ENCODE measurements at places on chromosomes 4 and X.

- no peak for DNase-seq
Observed at GRCh38 chrX:77493677-77494553, 46.7 kb downstream of the FGF16 start.

DNA sequence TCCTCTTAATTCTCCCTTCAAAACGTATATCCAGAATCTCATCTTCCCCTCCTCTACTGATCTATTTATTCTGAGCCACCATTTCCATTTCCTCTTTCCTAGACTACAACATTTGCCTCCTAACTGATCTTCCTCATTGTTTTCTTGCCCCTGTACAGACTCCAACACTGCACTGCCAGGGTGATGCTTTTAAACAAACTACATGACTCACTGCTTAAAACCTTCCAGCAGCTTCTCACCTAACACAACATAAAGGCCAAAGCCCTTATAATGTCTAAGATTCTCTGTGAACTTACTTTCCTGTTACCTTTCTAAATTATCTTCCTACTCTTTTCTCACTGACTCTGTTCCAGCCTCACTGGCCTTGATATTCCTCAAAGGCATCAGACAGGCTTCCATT lies 161.0 kb upstream of the HS3ST1 start:
- no peak for DNase-seq

DNA sequence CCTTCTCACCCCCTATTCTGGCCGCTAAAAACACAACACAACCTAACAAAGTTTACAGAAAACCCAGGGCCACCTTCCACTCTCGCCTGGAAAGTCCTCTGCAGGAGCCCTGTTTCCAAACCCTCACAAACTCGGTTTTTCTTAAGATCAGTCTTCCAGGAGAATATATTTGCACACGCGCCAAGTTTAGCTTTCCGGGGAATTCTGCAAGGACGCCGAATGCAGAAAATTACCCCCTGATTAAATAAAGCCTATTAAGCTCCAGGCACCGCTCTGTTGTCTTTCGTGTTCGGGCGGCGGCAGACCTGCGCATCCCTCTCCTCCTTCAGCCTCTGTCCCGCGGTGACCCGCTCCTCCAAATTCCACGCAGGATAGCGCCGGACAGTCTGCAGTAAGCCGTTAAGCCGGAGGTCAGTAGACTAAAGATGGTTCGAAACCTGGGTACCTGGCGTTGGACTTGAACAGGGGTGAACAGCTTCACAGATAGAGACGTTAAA lies 5.0 kb downstream of the MSX1 start:
- DNase-seq = no peak

- DNase-seq = no peak
Observed at GRCh38 chr4:158819942-158820786, 51.3 kb downstream of the FNIP2 start.

- no peak for DNase-seq
Observed at GRCh38 chrX:43939187-43939926, 33.8 kb downstream of the NDP start.

GRCh38 chr4:173208420-173208819 lies 39.8 kb downstream of the GALNT7 start:
- no peak for DNase-seq

GRCh38 chrX:16836371-16836770 lies 33.8 kb downstream of the RBBP7 start:
- DNase-seq = no peak

DNA sequence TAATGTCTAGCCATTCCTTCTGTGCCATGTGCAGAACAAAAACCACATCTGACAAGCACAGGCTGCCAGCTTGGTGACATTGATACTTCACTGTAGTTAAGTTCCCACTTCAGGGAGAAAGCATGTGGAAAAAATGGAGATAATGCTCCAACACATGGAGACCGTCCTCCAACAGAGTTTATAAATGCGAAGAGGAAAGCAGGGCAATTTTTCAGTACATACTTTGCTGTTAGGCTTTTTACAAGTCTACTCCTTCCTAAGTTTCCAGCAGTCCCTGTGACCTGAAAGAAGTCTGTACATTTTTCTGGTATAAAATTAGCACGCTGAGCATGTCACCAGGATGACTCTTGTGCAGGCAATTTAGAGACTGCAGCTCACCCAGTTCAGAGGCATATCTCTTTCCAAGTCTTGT lies 766.9 kb upstream of the IGFBP7 start:
- DNase-seq = no peak

DNA sequence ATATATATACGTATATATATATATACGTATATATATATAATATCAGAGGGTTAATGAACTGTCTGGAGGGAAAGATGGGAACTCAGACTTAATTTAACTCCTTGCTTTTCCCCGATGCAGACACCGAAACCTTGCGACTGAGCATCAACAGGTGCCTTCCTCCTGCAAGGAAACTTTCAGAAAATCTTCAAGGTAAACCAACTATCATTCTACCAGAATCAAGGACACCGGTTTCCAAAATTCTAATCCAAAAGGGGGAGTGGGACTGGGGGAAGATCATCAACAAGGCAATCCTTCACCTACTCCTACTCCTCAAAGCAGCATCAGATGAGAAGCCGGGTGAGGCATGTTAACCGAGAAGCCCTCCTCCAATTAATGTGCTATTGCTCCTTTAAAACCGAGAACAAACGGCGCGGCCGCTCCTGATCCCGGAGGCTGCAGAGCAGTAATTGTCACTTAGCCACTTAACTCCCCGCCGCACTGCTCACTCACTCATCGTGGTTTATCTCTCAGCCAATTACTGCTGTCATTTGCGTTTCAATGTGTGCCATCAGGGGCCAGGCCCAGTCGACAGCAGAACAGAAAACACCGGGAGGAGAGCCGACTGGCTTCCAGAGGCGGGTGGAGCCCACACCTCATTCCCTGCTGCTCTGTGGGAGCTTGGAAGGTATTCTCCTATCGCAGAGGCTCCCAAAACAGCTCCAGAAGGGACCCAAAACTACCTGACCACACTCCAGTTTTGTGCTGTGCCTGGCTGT lies 61.7 kb downstream of the MAML3 start:
- DNase-seq = no peak

- DNase-seq = no peak
Observed at GRCh38 chrX:129808158-129808828, 28.5 kb downstream of the SASH3 start.
